ENCODE measurements at places on chromosomes 12 and 14.

GRCh38 chr12:1297639-1298175 is 296.7 kb downstream of the FBXL14 start:
- no peak for DNase-seq

DNA sequence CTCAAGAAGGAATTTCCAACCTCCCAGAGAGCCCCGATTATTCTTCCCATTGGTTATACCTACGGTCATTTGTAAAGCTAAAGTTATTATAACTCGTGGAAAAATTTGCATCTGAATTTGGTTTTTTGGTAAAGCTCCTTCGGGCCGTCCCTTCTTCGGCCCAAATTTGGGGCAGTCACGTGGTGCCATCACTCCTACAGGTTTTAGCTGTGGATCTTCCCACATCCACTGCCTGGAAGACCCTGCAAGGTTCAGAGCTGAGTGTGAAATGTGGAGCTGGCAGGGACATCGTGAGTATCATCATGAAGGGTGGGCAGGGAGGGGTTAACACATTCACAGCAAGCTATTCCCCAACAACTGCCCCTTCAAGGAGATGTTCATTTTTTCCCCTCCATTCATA is 105.7 kb downstream of the NT5DC3 start:
- no peak for DNase-seq

DNA sequence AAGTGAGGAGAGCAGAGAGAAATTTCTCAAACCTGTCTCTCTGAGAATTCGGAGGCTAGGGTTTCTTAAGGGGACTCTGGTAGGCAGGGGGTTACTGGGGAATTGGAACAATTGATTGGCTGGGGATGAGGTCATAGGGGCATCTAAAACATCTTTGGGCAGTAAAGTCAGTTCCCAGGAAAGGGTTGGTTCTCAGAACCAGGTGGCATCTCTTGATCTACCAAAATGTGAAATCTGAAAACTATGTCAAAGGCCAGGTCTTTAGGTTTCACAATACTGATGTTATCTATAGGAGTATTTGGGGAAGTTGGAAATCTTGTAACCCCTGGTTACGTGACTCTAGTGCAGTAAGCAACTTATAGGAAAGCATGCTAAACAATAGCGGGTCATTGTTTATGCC is 6.9 kb downstream of the C12orf75 start:
- no peak for DNase-seq

DNA sequence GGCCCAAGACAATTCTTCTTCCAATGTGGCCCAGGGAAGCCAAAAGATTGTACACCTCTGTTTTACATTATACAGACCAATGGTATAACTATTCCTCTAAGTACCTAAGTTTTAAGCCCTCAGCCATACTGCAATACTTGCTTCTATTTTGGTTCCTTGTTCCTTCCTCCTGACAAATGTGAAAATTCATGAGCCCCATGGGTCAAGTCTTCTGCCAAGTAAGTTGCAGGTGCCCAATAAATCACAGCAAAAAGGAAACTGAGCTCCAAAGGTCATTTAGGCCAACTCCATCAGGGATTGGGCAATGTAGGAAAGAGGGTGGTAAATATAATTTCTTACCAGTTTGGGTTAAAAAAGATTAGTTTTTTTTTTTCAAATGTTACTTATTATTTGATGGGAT is 57.7 kb upstream of the NPFF start:
- DNase-seq = no peak

DNA sequence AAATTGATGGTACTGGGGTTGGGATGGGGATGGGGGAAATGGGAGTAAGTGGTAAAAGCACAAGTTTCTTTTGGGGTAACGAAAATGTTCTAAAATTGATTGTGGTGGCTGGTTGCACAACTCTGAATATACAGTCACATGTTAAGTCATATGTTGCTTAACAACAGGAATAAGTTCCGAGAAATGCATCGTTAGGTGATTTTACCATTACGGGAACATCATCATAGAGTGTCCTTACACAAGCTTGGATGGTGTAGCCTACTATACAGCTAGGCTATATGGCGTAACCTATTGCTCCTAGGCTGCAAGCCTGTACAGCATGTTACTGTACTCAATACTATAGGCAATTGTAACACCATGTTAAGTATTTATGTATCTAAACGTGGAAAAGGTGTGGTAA is 31.0 kb downstream of the ITGA7 start:
- DNase-seq = no peak

DNA sequence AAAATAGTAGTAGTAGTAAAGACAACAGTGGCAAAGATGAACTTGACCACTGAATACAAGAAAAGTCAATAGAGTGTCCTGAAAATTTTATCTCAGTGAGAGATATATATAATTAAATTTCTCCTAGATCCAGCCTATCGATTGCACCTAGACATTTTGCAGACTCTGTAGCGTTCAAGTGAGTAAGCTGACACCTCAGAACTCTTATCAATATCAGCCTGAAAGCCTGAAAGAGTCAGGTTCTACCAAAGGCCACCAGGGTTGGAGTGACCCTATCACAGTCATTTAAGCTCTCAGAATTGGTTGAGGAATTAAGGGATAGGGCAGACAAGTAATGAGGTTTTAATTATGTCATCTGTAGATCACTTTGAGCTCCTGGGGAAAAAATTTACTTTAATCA is 174.6 kb downstream of the SRGAP1 start:
- DNase-seq = no peak

GRCh38 chr14:41313196-41313595 is 293.5 kb upstream of the LRFN5 start:
- no peak for DNase-seq

- no peak for DNase-seq
These were observed 101.2 kb downstream of the NINJ2 start for GRCh38 chr12:561908-562593.

- no peak for DNase-seq
These were observed 196.3 kb downstream of the TRHDE start for GRCh38 chr12:72468505-72468904.

DNA sequence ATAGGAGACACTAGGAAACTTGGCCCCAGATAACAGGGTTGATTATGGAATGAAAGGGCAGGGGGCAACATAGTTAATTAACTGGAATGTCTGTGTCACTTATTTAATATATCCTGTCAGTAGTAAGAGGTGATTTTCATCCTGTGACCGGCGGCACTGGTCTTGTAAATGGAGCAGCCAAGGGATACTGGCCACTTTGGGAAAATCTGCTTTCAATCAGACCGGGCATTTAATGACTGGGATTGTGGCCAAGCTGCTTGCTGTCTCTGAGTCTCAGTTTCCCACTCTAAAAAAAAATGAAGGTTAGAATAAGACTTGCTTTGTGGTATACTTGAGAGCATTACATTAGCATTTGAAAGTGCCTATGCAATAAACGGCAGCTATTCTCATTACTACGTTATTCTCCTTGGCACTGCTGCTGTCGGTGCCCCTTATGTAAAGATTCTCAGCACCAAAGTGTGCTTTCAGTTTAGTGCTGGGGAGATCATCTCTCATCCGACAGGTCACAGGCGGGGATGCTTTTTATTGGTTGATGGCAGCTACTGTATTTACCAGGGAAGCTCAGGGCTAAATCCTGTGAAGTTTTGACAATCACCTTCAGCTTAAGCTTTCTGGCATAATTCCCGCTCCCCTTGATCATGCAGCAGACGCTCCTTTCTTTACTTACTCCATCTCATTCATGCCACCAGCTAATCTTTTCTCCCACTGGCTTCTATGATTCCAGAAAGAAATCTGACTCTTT is 162.1 kb downstream of the ESRRB start:
- no peak for DNase-seq

DNA sequence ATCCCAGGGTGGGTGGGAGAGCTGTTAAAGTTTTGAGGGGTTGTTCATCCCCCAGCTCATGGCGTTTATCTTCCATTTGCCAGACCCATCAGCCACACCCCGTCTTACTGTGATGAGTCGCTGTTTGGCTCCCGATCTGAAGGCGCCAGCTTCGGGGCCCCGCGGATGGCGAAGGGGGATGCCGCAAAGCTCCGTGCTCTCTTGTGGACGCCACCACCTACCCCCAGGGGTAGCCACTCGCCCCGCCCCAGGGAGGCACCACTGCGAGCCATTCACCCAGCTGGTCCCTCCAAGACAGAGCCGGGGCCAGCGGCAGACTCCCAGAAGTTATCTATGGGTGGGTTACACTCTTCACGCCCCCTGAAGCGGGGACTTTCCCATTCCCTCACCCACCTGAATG is 5.7 kb downstream of the RITA1 start:
- DNase-seq = no peak

GRCh38 chr12:112989806-112990205 is 11.5 kb downstream of the OAS2 start:
- no peak for DNase-seq

GRCh38 chr14:32438517-32438916 is 109.4 kb downstream of the AKAP6 start:
- DNase-seq = no peak

DNA sequence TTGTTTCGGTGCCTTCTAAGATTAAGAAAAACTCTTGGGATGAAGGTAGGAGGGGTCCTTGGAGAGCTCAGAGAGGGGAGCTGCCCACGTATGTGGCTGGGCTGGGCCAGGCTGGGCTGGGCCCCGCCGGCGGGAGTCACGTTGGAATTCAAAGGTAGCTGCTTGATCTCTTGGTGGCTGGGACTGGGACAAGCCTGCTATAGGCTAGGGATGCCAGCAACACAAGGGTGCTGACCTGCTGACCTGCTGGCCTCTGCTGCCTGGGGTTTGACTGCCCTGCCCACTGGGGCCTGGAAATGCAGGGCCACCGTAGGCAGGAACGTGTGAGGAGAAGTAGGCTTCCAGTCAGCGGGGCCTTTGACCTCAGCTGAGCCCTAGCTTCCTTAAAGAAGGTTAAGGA is 52.8 kb upstream of the GTF2A1 start:
- DNase-seq = no peak

DNA sequence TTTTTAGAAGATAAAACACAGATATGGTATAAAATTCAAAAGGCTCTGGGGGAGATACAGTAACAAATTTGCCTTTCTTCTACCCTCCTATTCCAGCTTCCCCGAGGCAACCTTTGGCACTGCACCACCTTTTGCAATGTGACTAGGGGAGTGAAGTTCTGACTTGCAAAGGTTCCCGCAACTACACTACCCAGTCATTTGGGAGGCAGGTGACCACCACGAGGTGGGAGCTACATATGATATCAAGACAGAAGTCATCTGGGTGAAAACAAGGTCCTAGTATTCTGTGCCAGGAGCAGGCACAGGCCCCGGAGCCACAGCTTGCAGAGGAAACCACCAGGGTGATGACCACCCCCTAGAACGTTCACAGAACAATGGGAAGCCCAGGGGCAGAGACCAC is 141.5 kb downstream of the TTC7B start:
- no peak for DNase-seq

- DNase-seq = no peak
These were observed 415.4 kb downstream of the RAD51B start for GRCh38 chr14:68235011-68235410.

- DNase-seq = no peak
These were observed 17.4 kb upstream of the NXPH4 start for GRCh38 chr12:57199191-57199590.

DNA sequence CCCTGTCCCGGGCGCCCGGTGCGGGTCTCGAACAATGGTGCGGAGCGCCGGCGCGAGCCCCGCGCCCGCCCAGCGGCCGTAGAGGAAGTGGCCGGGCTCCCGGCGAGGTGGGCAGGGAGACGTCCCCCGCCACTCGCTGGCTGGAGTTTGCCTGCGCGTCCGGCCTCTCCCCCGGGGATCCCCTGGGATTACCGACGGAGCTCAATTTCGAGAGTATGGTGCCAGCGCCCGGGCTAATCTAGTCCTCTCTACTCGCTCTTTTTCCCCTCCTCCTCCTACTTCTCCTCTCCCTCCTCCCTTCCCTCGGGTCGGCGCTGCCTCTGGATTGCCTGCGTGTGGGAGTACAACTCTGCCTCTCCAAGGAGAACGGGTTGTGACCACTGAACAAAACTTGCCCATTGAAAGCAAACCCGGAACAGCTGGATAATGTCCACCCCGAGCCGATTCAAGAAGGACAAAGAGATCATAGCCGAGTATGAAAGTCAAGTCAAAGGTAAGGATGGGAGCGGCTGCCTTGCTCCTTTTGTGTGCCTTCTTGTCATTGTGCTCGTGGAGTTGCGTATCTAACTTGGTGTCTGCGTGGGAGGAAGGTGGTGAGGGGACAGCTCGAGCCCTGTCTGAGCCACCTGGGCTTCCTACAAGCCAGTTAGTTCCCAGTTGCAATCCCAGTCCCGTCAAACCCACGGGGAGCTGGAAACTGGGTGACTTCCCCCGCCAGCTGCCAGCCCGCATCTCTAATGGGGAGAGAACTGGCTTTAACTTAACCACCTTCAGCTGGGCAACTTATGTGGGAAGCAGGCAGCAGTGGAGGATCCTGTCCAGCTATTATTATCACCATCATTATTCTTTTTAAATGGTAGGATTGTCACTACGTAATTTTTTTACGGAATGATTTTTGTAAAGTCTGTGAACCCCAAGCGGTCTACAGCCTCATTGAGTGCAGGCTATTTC is at the start of gene SRGAP1:
SRGAP1 (plus strand) TSS at position 310 of the 951 bp plus-strand sequence; CDS start at position 427, 117 bp downstream.
- no peak for DNase-seq

DNA sequence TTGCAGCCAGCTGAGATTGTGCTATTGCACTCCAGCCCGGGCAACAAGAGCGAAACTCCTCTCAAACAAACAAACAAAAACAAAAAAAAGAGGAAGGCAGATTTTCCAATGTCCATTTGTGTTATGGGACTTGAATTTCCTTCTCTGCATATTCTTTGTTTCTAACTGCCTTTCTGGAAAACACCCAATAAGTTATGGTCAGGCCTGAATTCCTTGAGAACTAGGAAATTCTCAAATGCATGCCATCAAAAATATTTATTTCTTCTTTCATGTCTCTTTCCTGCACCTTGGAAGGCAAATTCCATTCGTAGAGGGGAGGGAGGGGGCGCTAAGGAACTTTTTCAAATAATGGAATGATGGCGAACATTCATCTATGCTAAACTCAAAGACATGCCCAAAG is 117.6 kb upstream of the TMCC3 start:
- no peak for DNase-seq

DNA sequence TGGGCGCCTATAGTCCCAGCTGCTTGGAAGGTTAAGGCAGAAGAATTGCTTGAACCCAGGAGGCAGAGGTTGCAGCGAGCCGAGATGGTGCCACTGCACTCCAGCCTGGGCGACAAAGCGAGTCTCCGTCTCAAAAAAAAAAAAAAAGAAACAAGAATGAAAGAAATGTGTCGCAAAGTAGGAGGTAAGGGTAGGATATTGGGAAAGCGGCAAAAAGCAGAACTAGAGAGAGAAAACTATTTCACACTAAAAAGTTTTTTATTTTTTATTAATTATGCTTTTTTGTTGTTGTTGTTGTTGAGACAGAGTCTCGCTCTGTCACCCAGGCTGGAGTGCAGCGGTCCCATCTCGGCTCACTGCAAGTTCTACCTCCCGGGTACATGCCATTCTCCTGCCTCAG is 17.7 kb downstream of the SBNO1 start:
- DNase-seq = no peak

DNA sequence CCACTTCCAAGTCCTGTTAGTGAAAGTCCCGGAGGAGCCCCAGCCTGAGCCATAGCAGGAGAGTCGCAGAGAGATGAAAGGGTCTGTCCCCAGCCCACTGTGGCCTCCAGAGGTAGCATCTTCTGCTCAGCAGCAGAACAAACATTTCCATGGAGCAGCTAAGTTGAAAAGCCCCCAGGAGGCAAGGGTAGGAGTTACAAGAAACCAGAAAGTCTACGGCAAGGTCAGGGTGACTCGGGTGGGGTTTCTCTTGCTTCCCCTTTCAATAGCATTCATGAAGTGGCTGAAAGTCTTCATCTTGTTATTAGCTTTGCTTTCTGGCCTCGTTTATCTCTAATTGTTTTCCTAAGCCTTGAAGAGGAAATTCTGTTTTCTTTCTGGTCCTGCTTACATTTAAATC is 151.2 kb upstream of the DIO3 start:
- DNase-seq = no peak
